ENCODE measurements at places on chromosomes 6 and 20. TPM values are rescaled to one million over a fixed set of nuclear protein-coding genes. Genes with fewer than 3 reads are reported as not detected.

Gene ZNF292
- total RNA-seq: 12.1 TPM

DNA sequence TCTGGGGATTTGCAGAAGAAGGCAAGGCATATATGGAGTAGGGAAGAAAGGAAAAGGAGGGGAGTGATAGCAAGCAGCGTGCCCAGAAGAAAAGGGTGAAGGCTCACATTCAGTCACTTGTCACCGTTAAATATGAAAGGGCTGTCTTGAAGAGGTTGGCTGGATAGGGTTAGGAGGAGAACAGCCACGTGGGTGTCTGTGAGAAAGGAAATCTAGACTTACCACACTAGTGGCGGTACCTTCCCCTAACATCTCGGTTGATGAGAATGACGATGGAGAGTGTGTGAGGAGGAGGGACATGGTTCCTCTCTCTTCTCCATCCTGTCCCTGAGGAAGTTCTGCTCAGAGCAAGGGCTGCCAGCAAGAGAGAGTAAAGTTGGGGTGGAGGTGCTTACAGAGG, 74.3 kb upstream of the CCN6 start:
- no peak for DNase-seq

- DNase-seq: no peak
Observed at GRCh38 chr6:33856655-33857054, 52.9 kb upstream of the MLN start.

Gene KIAA1755
- total RNA-seq: 0.09 TPM

DNA sequence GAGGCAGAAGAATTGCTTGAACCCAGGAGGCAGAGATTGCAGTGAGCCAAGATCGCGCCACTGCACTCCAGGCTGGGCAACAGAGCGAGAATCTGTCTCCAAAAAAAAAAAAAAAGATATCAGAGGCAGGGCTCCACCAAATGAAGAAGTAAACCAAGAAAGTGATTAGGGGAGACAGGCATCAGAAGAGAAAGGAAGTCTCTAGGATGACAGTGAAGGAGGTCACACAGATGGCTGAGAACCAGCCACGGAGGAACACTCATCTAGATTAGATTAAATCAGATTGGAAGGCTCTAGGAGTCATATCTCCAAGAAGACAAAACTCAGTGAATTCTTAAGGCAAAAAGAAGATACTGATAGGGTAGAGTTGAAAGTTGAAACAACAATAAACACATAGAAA, 102.2 kb upstream of the CCDC28A start:
- no peak for DNase-seq

DNA sequence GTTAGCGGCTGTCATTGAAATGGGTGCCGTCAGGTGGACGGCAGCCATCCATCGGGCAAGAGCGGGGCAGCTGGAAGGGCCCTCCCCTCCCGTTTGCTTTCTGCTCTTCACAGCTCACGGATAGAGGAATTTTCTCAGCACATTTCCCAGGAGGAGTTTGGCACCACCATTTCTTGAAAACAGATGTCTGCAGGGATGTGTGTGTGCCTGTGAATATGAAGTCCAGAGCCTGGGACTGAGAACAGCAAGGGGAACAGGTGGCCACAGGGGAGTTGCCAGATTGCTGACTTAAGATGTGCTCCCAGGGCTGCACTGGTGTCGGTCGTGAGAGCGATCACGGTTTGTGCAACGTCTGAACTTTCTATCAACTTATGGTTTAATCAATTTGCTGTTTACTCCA, 22.1 kb upstream of the ECI2 start:
- DNase-seq: no peak

GRCh38 chr6:157906537-157907061, 75.1 kb upstream of the SYNJ2 start:
- no peak for DNase-seq

- no peak for DNase-seq
Observed at GRCh38 chr6:162615016-162615705, 112.4 kb downstream of the PRKN start.

DNA sequence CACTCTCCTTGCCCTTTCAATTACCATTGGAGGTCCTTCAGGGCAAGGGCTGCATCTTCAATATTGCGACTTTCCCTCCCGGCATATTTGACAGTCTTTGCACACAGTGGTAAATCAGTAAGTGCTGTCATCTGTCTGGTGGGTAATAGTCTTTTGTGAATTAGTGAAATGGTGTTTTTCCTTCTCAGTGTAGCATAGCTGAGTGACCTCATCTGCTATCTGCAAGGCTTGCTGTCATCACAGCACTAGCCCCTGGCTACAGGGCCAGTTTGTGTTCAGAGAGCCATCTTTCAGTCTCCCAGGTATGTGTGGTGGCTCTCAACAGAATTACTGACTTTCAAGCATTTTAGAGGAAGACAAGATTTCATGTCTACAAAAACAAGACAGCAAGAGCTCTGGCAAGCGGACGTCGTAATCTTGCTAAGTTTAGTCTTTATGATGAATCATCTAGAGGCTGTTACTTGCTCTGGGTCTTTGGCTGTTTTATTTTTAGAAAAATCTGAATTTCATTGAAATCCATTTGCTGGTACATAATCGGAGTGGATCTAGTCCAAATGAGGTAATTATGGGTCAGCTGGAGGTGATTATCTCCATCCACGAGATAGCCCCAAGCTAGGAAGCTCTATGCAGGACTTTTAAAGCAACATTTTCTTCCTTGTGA, 528.9 kb downstream of the EPM2A start:
- DNase-seq: no peak

Gene OPRL1
- total RNA-seq: 0.79 TPM

DNA sequence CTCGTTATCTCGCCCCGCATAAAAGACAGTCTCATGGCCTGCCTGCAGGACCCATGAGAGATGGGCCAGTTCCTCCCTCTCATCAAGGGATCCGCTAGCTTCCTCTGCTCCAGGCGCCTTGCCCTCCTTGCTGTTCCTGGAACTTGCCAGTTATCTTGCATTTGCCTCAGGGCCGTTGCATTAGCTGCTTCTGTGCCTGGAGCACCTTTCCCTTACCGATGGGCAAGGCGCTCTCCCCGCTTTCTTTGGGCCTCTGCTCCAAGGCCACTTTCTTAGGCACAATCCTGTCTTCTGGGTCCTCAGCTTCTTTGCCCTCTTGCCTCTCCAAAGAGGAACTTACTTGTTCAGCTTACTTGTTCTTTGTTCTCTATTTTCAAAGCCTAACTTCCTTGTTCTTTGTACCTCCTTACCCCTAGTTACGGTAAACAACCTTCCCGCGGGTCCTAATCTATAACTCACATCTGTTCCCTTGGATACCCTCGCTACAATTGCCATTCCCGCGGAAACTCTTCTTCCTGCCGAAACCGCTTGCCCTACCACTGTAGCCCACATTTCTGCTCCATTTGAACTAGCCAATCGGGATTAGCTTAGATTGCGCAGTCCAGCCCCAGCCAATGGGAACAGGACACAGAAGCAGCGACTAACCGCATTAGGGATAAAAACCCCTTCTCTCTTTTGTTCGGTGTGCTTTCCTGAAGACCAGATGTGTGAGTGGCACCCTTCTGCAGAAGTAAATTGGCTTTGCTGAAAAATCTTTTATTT, 887 bp upstream of the NSFL1C start:
- DNase-seq: peak; percentile 41
